Stimulated activated CD8-positive, alpha-beta memory T cell treated with anti-CD3 and anti-CD28 coated beads, Interleukin-7, amount 100 ng/mL, for 48 hours (primary cell): ENCODE measurements at places on chromosomes 1 and 21.

DNA sequence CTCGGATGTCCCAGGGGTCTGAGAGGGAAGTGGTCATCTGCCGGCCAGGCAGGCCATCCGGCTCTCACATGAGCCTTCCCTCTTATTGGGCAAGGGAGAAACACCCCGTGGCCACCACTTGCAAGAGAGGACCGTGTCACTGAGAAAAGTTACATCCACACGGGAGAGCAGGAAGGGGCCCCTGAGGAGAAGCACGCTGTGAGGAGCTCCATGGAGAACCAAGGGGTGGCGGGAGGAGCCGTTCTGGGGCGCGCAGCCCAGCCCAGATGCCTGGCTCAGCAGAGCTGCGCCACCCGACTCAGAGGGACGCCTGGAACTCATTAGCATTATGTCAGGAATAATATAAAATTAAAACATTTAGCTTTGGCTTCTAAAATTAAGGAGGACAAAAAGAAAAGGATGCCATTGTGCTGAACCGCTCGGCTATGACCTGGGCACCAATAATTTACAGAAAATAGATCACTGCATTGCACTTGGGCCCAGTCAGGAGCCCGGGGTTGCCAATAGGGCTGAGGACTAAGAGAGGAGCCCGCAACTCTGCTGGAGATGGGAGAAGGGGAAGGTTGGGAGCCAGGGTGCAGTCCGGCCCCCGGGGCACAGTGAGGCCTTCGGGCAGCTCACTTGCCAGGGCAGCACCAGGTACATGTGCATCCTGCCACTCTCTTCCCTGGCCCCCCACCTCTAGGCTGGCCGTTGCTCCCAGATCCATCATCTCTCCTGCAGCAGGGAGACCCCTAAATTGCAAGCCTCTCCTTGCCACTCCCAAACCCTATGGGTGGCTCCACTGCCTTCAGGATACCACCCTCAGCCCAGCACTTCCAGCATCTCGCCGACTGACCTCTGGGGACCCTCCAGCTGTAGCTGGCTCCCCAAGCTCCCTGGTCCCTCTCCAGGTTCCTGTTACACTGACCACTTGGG is 84.8 kb downstream of the DMRTB1 start:
- no peak for DNase-seq

GRCh38 chr1:19610282-19610981 is 33.7 kb upstream of the NBL1 start:
- no peak for DNase-seq

GRCh38 chr1:32716312-32717148 is 14.0 kb upstream of the SYNC start:
- DNase-seq: no peak

DNA sequence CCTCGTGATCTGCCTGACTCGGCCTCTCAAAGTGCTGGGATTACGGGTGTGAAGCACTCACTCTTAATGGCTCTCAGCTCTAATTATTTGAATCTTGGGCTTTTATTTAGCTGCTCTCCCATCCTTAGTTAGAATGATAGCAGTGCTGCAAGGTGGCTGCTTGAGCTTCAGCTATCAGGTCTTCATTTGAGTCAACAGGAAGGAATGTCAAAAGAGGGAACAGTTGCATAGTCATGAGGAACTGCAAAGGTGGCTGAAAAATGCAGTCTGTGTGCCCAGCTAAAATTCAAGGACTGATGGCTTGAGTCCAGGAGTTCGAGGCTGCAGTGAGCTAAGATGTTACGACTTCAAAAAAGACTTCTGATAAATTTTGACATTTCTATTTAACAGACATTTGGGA is 55.6 kb downstream of the UCK2 start:
- DNase-seq: no peak

DNA sequence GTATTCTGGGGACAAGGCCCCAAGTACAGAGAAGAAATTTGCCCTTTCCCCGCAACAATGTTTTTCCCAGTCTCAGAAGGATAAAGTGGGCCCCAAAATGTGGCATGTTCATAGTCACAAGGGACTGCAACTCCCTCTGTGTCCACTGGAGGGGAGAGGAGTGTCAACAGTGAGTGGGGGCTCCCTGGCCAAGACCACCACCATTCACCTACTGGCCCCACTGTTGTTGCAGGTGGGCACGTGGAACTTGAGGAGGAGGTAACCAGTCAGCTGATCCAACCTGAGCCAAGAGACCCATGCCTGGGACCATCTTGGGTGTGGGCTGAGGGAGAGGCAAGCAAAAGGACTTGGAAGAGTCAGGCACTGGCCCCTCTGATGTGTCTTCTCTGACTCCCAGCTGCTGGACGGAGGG is 777 bp downstream of the NUDT17 start:
- DNase-seq: no peak

DNA sequence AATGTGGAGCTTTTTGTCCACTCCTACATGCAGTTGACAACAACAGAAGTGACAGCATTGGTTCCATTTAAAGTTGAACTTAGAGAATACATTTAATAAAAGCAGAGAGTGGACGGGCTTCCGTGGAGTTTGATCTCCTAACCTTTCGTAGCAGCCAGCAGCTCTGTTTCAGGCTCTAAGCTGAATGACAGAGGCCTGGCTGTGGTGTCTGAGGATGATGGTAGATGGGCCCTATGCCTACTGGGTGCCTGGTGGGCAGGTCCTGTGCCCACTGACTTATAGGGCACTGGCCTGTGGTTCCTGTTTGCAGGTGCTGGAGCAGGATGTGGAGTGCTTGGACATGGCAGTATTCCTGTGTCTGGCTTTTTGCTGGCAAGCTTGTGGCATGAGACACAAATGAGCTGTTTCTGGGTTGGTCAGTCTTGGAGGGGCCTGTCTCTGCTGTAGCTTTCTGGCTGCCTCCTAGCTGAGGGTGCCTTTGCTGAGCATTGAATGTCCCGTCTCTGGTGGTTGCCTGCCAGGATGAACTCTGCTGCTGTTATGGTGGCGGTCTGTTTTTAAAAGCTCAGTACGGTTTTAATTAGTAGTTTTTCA is 54.6 kb downstream of the PRDM2 start:
- DNase-seq: no peak

GRCh38 chr1:25572708-25573590 is 29.5 kb downstream of the LDLRAP1 start:
- no peak for DNase-seq

GRCh38 chr1:58764294-58764978 is 19.4 kb downstream of the JUN start:
- DNase-seq: no peak

GRCh38 chr1:20712215-20712577 is 5.6 kb downstream of the KIF17 start:
- DNase-seq: no peak

- no peak for DNase-seq
These were observed 10.5 kb upstream of the TNFRSF25 start for GRCh38 chr1:6476483-6476882.

GRCh38 chr1:230883967-230884366 is 15.6 kb upstream of the C1orf198 start:
- no peak for DNase-seq

- DNase-seq: no peak
These were observed 51.9 kb downstream of the SPSB1 start for GRCh38 chr1:9344426-9345200.

DNA sequence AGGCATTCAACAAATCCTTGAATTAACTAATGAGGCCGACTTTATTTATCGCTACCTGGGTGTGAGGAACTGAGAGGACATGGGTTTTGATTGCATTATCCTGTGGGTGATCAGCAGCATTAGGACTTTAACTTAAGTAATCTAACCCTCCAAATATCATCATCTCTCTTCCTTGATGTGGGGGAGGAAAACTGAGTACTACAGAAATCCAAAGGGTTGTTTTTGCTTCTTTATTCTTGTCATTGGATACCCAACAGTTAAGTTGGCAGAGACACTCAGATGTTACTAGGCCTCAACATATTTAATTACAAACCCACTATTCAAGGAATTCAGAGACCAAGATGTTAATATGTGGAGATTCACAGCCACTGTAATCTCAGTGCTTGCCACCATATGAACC is 97.4 kb upstream of the ST6GALNAC5 start:
- no peak for DNase-seq

DNA sequence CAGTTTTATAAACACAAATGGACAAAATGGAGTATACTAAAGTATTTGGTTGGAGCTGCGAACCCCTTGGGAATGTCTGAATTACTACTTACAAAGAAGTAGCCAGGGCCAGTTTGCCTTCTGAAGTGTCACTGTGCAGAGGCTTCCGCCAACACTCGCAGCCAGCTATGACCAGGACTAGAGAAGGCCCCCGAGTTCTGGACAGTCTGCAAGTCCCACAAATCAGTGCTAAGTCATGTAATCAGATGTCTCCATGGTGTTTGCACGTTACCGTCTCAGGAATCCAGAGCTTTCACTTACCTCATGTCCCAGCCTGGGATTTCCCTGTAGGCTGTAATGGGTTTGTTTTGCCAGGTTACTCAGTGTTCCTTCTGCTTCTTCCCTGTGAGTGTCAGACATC is 106.6 kb upstream of the SPAG17 start:
- no peak for DNase-seq

DNA sequence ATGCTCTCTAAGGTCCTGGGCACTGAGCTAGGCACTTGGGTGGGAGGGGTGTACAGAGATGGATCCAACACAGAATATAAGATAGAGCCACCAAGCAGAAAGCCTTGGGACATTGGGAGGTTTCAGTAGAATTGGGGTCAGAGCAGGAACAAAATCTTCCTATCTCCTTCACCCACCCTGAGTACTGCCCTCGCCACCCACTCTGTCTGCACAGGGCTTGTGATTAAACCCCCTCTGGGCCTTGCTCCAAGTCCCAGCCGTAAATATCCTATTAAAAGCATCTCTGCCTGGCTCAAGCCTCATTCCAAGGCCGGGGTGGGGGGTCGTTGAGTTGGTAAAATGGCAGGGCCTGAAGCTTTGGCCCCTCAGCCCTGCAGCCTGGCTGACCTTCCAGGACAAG is 166.7 kb downstream of the GRIK3 start:
- no peak for DNase-seq

GRCh38 chr1:14842891-14843290 is 244.4 kb downstream of the KAZN start:
- DNase-seq: no peak
